Ammon's horn (tissue), 1 donor: ENCODE measurements at places on chromosomes 2 and 18.
A peak's percentile ranks its signal among the peaks of the same experiment; 100 is the strongest.

GRCh38 chr2:20012282-20013125 is at the start of gene MATN3:
Gene MATN3, minus strand, starts transcription at chr2:20012668. Its CDS starts 37 bp downstream, at chr2:20012631.
- DNase-seq: no peak

GRCh38 chr2:30425326-30425725 is 21.7 kb upstream of the LCLAT1 start:
- DNase-seq: peak; percentile 40

DNA sequence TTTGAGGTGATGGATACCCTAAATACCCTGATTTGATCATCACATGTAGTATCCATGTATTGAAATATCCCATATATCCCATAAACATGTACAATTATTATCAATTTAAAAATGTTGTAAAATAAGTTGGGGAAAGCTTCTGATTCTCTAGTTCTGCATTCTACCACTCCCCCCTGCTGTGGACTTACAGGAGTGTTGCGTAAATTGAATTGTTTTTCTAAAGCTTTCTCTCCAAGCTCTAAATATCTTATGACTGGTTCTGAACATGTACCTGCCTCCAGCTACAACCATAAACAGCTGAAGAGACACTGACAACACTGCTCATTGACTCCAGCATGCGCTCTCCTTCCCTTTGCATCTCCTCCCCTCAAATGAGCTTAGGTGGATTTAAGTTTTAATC is 145.2 kb downstream of the MGAT5 start:
- DNase-seq: no peak

GRCh38 chr2:71795486-71795885 is 342.1 kb downstream of the DYSF start:
- DNase-seq: no peak

DNA sequence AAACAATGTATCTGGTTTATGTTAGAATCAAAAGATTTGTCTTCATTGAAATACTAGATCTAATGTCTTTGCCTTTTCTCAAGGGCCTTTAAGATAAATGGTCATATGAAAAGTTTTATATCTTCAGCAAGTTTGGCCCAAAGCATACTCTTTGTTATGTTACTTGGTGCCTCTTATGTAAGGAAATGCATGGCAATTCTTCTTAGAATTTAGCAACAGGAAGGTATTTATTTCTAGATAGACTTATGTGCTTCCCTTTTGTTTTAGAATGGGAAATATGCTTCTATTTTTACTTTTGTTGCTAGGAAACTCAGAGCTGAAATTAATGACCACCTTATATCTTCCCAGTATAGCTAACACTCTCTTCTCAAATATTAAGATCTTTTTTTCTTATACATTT is 117.4 kb upstream of the DLX2 start:
- DNase-seq: no peak

DNA sequence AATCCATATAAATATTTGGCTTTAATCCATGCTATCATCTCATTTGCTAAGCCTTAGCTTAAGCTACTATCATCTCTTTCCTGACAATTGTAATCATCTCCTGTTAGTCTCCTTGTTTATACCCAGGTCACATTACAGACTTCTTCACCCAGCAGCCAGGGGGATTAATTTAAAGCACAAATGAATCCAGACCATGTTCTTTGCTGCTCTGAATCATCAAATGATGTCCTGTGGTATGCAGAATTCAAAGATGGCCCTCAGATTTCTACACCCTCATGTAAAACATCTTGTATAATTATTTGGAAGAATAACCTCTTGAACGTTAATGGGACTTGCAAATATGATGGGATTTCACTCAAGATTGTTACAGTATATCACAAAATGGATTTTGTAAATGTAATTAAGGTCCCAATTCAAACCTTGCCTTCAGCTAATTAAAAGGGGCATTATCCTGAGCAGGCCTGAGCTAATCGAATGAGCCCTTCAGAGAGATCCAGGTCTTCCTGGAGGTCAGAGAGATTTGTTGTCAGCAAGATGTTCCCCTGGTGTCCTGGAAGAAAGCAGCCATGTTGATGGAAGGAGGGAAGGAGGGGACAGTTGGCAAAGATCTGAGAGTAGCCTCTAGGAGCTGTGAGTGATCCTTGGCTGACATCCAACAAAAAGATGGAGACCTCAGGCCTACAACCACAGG is 241.1 kb upstream of the MMADHC start:
- DNase-seq: no peak

- DNase-seq: no peak
These were observed 166.7 kb upstream of the DTNA start for GRCh38 chr18:34543356-34543755.

- DNase-seq: no peak
These were observed 134.1 kb upstream of the SATB2 start for GRCh38 chr2:199591826-199592225.

- DNase-seq: no peak
These were observed 143.0 kb upstream of the EPC2 start for GRCh38 chr2:148501545-148501944.

DNA sequence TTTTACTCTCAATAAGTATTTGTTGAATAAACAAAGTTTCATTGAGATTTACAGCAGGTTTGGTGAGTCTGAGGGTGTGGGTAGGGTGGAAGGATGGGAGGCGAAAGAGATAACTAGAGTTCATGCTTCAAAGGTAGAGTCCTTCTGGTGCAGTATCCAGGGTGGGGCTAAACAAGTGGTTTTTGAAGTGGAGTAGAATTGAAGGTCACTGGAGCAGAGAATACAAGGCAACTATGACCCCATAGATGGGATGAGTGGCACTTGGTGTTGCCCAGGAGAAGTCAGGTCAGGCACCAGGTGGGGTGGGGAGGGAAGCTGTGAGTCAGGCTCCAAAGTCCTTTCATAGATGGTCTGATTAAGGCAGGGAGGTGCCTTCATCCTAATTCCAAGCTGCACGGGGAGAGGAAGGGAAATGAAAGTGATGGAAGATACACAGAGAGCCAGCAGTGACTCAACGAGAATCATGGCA is 6.6 kb upstream of the CAB39 start:
- DNase-seq: no peak

DNA sequence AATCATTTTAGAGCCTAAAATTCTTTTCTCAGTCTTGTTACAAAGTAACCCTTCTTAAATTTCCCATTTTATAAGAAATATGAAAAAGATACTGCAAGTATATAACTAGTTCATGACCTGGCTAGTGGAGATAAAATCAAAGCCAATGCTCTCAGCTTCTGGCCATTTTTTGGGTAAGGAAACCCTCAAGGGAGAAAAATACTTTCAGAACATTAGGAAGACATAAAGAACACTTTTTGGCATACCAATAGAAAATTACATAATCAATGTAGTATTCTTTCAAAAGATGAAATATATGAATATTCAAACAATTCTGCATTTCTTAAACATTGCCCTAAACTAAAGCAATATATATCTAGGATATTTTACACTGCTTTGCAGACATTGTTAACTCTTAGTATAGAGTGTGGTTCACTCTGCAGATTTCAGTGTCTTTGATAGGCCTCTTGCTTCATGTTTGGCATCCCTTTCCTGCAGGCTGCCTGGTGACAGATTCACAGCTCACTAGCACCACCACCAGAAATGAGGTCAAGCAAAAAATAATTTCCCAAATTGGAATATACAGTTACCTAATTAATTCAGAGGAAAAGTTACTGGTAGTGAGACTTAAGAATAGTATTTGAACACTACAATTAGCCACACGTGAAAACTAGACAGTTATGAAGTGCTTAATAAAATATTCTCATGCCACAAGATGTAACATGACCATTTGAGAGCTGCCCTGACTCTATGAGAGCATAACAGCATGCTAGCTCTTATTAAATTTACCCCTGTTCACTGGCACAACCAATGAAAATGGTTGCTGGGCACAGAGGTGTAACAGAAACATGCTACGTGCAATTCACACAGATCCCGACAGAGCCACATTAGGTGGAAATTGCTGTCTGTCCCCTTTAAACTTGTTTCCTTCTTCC is 36.0 kb downstream of the PAIP2B start:
- DNase-seq: peak; percentile 59

GRCh38 chr18:63317982-63318888 is 1.3 kb downstream of the BCL2 start:
- peak; percentile 79 for DNase-seq

GRCh38 chr2:54685263-54685775 is 38.1 kb upstream of the EML6 start:
- no peak for DNase-seq

GRCh38 chr18:43776997-43777396 is 499.7 kb upstream of the SYT4 start:
- DNase-seq: no peak

DNA sequence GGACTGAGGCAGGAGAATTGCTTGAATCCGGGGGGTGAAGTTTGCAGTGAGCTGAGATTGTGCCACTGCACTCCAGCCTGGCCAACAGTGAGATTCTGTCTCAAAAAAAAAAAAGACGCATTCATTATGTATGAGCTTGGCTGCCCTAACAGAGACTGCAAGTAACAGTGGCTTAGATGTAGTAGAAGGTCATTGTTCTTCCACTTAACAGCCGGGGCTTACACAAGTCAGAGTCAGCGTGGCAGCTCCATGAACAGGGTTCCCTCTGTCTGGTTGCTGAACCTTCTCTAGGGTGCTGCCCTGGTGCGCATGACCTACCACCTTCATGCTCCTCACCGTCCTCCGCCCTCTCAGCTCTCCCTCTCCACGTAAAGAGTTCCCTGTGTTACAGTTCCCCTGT is 49.1 kb upstream of the IGFBP2 start:
- peak; percentile 81 for DNase-seq

GRCh38 chr2:366706-367105 is 78.8 kb upstream of the ALKAL2 start:
- no peak for DNase-seq

DNA sequence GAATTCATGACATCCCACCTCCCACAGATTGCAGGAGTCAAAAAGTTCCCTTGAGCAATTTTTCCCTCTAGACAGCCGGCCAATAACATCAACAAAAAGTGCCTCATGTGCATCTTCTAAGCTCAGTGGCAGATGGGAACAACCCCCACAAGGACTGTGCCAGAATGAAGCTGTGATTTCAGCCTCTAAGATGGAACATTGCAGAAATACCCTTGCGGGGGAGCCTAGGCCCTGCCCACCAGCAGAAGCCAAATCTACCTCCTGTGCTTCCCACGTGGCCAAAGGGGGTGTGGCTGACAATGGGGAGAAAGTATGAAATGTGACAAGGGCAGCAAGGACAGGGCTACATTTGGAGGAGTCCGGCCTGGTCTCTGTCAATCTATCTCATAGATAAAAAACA is 482.3 kb downstream of the TGIF1 start:
- peak; percentile 58 for DNase-seq

GRCh38 chr18:30457156-30457555 is 585.4 kb downstream of the DSC3 start:
- DNase-seq: no peak

DNA sequence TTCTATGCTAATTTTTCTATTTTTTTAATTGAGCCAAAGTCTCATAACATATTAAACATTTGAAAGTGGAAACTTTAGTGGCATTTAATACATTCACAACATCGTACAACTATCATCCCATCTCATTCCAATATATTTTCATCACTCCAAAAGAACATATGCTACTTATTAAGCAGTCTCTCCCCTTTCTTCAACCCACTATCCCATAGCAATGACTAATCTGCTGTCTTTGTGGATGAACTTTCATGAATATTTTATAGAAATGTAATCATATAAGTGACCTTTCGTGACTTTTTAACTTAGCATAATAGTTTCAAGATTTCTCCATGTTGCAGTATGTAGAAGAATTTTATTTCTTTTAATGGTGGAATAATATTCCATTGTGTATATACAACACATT is 90.3 kb downstream of the CCDC178 start:
- no peak for DNase-seq

DNA sequence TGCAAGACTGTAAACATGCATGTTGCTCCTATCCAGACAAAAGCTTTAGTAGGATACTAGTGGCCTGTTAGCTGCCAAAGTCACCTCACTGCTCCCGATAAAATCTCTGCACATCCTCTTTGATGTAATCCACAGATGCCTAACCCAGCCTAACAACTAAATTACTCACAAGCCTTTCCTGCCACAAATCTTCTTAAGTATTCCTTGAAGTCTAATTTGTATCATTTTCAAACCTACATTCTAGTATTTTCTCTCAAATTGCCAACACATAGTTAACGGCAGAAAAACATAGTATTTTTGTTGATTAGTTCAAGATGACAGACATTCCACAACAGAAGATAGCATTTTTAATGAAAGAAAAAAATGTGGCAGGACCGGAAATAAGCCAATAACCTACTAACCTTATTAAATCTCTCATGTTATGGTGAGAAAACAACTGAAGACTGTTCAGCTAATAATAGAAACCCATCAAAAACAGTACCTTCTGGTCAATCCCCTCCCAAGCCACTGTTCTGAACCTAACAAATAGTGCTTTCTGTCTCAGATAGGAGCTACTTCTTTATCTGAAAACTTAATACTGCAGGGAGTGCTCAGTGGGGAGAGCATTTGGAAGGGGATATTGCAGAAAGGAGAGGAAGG is at the start of gene MPP4:
TSS of gene MPP4 (minus strand) at position 57 of the 639 bp plus-strand sequence. CDS start 4,690 bp downstream, outside the sequence.
- no peak for DNase-seq

- no peak for DNase-seq
These were observed 358.7 kb downstream of the DSC3 start for GRCh38 chr18:30683836-30684235.

- no peak for DNase-seq
These were observed 18.0 kb downstream of the TWIST2 start for GRCh38 chr2:238865744-238866355.

- DNase-seq: no peak
These were observed 9.2 kb downstream of the SGPP2 start for GRCh38 chr2:222433332-222434173.

DNA sequence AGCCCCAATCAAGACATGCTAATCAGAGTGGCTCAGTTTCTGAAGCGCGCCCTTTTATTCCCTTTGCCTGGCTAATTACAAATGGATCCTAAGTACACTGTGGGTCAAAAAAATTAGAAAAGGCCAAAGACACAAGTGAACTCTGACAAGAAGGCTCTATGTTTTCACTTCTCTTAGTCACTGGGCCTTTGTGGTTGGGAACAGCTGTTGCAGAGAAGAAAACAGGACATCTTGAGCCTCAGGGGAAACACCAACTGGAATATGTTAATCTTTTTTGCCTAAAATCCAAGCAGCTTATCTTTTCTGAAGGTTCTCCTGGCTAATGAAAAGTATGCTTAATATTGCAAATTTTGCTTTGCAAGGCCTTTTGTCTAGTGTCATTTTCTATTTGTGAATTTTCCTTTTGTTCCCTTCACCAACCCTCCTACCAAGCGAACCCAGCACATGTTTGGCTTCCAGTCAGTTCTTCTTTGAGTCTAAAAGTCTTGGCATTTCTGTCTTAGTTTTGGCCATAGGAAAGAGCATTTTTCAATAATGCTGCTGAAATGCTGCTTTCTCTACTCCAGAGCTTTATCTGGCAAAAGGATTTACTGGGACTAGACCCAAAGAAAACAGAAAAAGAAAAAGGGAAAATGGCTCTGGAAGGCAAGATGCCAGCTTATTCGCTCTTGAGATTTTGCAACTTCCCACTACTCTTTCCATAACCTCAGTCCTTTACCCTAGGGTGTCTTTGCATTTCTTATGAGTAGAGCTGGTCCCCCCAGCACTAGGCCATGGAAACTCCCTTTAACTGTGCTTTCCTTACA is 440.2 kb upstream of the ST6GAL2 start:
- peak; percentile 62 for DNase-seq

GRCh38 chr18:33960417-33960816 is 264.3 kb downstream of the NOL4 start:
- no peak for DNase-seq

- DNase-seq: peak; percentile 81
These were observed 8.7 kb downstream of the MAL start for GRCh38 chr2:95034221-95034620.

- no peak for DNase-seq
These were observed 121.2 kb upstream of the LINC00305 start for GRCh38 chr18:64270121-64270520.
